ENCODE measurements at places on chromosomes 16 and 17. TPM values are rescaled to one million over a fixed set of nuclear protein-coding genes. Genes with fewer than 3 reads are reported as not detected.

The MT1F gene
- total RNA-seq, result 6.8 TPM

The WNK4 gene
- not detected for total RNA-seq

The HSPB9 gene
- total RNA-seq, result not detected

The CSF3 gene
- not detected for total RNA-seq

The NKD1 gene
- total RNA-seq, result 2.4 TPM

The MYH8 gene
- not detected for total RNA-seq

- DNase-seq, result no peak
These were observed 45.0 kb downstream of the SOST start for GRCh38 chr17:43713494-43714162.

DNA sequence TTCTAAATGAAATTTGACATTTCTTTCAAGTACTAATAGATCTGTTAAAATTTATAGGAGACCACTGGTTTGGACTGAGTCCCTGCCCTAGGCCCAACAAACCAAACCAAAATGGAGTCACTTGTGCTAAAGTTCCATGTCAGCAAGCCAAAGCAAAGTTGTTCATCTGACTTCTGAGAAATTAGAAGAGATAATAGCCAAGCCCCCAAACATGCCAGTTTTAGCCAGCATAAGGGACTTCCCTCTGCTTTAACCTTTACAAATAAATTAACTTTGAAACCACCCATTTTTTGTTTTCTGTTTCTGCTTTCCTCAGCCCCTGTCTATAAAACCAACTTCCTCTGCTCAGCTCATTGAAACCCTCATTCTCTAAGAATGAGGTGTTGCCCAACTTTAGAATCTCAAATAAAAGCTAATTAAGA is 18.9 kb downstream of the CDR2 start:
- DNase-seq, result peak; percentile 48

GRCh38 chr16:24853169-24853824 is 7.5 kb downstream of the SLC5A11 start:
- DNase-seq, result no peak

DNA sequence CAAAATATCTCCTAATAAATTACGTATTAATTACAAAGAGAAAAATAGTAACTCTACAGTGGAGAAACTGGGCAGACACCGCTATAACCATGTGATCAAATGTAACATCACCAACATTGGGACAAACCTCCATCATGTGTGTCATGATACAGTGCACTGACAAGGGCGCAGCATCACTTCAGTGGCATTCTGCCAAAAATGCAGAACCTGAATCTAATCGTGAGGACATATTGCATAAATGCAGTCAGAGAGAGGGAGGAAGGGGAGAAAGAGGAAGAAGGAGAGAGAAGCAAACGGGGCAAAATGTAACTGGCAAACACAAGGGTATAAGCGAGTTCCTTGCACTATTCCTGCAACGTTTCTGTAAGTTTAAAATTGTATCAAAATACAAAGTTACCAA is 74.2 kb upstream of the MARCHF10 start:
- DNase-seq, result no peak

DNA sequence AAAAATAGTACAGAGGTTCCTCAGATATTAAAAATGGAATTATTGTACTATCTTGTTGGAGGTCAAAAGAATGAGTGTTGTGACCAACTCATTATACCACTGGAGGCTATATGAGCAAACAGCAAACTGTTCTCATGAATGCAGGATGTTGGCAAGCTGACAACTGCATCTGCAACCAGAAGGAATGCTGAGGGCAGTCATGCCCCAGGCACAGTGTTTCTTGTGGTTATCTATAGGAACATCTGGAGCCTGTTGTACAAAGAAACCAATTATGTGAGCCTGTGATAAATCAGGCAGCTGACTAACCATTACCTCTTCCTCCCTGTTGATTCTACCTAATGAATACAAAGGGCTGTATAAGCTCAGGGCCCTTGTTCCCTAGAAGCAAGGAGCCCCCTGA is 2057.1 kb downstream of the TP53TG3F start:
- DNase-seq, result no peak

- DNase-seq, result no peak
These were observed 979 bp downstream of the MAP3K14 start for GRCh38 chr17:45315648-45316433.

GRCh38 chr16:84928679-84929420 is 82.5 kb downstream of the ZDHHC7 start:
- no peak for DNase-seq

- no peak for DNase-seq
These were observed 1.7 kb downstream of the SMIM5 start for GRCh38 chr17:75634754-75635609.
